ENCODE measurements at places on chromosomes 2 and 18.

GRCh38 chr2:229980431-229981184 lies 58.3 kb downstream of the FBXO36 start:
- DNase-seq: no peak

DNA sequence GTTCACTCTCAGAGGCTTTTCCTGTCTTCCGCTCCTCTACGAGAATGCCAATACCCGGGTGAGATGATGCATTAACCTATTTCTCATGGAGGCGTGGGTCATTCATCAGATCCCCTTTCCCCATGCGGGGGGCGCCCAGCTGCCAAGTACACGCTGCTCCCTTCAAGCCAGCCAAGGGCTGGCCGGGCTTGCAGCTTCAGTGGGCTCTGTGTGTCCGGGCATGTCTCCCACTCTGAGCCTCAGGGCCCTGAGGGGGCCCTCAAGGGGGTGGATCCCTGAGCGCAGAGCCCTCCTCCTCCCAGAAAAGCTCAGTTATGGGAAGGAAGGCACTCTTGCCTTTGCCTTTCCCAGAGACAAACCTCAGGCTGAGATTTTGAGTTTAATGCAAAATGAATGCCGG lies 431.8 kb upstream of the MYT1L start:
- DNase-seq: no peak

GRCh38 chr2:45761635-45762034 lies 110.2 kb downstream of the PRKCE start:
- no peak for DNase-seq

DNA sequence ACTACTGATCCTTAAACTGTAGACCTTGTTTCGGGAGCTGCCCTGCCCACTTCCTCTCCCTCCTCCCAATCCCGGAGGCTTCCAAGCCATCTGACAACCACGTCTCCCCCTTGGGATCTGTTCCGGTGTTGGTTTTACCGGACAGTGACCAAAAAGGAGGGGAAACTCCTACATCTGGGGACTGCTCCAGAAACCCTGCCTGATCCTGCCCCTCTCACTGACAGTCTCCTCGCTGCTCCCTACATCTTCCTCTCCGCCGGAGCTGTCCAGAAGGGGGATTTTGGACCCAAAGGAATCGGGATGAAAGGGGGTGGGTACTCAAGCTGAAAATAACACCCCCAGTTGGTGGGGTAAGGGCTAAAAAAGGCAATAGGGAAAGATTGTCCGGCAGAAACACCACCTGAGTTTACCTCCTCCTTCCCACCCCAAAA lies 1.5 kb downstream of the INO80D start:
- peak; percentile 56 for DNase-seq

- no peak for DNase-seq
Observed at GRCh38 chr2:218998414-218999002, 5.3 kb upstream of the CRYBA2 start.

DNA sequence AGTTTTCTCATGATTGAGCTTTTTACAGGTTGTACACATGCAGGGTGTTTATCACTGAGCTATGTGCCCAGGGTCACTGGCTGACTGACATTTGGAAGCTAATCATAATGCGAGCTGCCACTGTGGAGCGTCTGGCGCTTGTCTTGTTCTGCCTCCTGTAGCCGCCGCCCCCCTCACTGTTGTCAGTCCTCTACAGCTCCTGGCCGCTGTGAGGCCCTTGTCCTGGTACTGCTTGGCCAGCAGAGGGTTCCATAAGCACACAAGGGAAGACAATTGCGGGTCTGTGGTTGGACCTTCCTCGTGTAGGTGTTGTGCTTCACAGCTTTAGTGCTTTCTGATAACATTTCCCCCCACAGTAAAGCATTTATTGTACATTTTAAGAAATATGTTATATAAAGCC lies 105.6 kb upstream of the LDLRAD4 start:
- peak; percentile 25 for DNase-seq

GRCh38 chr2:2512931-2513330 lies 181.9 kb upstream of the MYT1L start:
- DNase-seq: no peak

DNA sequence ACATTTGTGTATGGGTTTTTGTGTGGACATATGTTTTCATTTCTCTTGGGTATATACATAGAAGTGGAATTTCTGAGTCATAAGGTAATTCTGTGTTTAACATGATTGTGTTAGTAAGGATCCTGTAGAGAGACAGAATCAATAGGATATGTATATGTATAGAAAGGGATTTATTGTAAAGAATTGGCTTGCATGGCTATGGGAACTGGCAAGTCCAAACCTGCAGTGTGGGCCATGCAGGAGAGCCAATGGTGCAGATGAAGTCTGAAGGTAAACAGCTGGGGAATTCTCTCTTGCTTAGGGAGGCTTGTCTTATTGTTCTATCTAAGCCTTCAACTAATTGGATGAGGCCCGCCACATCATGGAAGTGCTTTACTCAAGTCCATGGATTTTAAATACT lies 39.2 kb upstream of the IL1R2 start:
- no peak for DNase-seq

GRCh38 chr2:126392889-126393288 lies 263.1 kb upstream of the GYPC start:
- DNase-seq: no peak

DNA sequence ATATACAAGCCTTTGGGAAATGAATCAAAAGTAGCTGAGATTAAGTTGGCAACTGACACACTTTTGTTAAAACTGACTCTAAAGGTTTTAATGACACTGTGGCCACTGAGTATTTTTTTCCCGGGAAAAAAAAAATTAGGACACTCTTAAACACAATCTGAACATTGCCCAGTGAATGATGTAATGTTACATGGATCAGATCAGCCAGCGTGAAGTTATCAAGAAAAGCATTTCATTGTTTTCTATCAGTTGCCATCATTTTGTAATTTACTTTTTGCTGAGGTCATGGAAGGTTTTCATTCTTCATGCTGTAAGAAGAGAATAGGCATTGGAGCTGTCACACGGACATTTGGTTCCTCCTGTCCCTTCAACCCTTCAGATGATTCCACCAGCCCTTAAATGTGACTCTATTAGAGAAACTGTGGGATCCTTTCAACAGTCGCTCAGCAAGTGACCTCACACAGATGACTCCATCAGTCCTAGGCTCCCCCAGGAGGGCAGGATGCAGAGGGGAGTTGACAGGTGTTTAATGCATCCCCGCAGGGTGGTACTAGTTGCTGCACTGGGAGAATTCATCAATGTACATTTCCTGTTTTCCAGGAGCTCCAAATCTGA lies 164.2 kb downstream of the MGAT5 start:
- no peak for DNase-seq

DNA sequence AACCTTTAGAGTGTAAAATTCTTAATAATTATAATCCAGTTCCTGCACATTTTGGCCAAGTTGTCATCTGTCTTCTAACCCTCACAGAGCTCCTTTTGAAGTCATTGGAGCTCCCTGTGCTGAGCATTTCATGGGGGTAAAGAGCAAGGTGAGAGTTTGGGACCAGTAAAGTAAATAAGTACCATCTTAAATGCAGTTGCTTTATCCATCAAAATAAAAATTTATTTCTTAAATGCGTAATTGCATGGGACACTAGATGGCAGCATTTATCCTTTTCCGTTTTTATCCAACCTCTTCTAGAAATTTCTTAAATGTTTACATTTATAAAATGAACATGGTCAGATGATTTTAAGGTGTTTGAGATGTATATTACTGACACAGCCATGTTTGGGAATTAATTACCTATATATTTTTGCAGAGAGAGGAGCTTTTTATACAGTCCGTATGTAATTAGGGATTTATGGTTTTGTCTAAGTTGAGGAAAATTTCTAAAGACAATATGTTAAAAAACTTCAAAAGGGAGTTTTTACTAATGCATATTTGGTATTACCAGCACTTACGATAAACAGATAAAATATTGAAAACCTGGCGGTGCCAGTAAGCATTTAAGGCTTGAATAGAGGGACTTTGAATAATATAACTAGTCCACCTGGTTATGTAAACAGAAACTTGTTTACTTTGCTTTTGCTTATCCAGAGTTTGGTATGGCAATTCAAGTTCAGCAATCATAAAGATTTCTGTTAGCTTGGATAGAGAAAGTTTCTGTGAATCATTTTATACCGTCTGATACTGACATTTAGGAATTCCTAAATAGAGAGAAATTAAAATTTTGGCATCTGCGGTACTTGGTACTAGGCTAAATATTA lies 54.5 kb downstream of the ACSL3 start:
- no peak for DNase-seq

DNA sequence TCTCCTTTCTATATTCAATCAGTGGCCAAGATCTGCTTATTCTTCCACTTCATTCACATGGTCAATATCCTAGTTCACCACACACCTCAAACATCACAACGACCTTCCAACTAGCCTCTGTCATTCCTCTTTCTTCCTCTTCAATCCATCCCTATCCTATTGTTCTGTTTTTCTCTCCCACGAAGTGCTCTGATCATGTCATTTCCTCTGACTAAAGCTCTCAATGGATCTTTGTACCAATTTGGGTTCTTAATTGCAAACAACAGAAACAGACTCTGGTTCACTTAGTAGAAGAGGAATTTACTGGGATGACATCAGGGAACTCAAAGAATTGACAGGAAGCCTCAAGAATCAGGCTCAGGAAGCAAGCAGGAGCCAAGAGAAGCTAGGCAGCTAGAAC lies 23.5 kb downstream of the WNT10A start:
- DNase-seq: no peak

DNA sequence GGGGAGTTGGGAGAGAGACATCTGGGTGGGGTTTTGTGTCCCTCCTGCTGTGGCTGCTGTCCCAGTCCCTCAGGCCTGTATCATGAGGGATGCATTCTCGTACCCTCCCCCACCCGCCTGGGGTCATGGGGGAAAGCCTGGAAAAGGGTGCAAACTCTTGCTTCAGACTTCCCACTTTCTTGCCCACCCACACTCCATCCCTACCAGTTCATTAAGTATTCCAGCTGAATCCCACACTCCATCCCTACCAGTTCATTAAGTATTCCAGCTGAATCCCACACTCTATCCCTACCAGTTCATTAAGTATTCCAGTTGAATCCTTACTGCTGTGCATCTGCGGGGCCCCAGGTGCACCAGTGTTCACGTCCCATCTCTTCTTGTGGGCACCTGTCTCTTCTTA lies 116.3 kb downstream of the ACAA2 start:
- DNase-seq: no peak

Measured in HL-60 (cell line).